ENCODE measurements at places on chromosomes 3 and 15. TPM values are rescaled to one million over a fixed set of nuclear protein-coding genes. Genes with fewer than 3 reads are reported as not detected.

GRCh38 chr15:72365844-72366243 lies 10.0 kb downstream of the HEXA start:
- peak; percentile 81 for DNase-seq

Gene ALS2CL
- total RNA-seq = 0.99 TPM

Gene LRRIQ4
- total RNA-seq = 0.09 TPM

Gene TNFSF10
- total RNA-seq = 71.5 TPM
